ENCODE measurements at places on chromosomes 2 and 18. TPM values are rescaled to one million over a fixed set of nuclear protein-coding genes. Genes with fewer than 3 reads are reported as not detected.

Gene IAH1
- total RNA-seq = 40.6 TPM

GRCh38 chr2:216678098-216678465, 17.3 kb downstream of the IGFBP5 start:
- no peak for DNase-seq

DNA sequence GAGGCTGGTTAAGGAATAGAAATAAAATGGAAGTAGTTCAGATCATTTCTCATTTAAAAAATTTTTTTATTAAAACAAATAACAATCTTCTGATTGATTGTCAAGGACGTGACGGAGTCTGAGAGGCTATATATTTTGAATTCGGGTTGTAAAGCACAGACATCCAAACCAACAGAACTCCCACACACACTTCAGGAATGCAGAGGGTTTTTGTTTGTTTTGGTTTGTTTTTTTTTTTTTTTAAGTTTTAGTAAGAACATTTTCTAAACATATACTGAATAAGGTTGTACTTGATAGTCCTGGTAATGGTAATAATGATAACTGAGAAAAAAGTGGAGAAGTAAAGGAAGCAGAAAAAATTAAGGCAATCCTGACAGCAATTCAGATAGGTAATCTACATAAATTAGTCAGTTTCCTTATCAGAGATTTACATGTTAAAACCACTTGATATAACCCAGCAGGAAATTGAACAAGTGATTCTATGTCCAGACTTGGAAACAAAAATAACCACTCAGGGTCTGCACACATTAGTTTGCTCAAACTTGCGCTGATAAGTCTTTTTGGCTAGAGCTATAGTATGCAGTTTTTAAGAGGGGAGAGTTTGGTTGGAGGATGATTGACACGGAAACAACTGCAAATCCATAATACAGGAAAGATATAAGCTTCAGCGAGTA, 51.5 kb upstream of the CTAGE1 start:
- DNase-seq = no peak

Gene C2orf69
- 15.1 TPM for total RNA-seq

GRCh38 chr2:117321816-117322215, 492.7 kb upstream of the DDX18 start:
- no peak for DNase-seq

- no peak for DNase-seq
These were observed 154.2 kb upstream of the CNTNAP5 start for GRCh38 chr2:123870881-123871276.

Gene GALNT5
- total RNA-seq = 0.08 TPM

DNA sequence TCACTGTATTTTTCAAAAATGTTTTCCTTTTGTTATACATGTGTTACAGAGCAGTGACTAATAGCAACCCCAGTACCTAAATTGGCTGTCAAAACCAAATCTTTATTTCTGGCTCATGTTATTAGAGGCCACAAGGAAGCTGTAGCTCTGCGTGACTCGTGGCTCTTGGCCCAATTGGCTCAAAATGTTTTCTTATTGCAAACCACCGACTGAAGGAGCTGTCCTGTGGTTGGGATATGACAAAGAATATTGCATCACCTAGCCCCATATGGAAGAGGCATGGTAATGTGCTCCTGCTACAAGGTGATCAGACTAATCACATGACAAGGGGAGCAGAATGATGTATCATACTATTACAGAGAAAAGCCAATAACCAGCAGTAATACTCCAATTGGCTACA, 1058.5 kb downstream of the CBLN2 start:
- DNase-seq = no peak

DNA sequence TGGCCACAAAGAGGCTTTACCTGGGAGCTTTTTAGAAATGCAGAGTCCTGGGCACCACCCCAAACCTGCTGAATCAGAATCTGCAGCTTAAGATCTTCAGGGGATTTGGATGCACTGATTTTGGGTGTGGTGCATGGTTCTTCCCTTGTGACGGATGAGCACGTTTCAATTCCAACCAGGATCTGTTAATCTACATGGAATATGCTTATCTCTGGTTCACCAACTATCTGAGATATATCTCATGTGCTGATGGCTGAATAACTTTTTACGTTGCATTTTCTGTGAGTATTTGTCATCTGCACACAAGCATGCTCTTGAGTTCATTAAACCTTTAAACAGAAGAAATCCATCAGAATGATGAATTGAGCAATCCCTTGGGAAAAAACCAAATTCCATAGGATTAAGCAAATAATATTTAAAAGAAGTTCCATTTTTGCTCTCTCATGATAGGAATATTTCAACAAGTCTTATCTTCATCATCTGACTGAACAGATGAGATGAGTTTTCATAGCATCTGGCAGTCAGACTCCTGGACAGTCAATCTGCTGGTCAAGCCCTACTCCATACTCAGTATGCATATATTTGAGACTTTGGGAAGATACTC, 120.6 kb downstream of the PLB1 start:
- no peak for DNase-seq

DNA sequence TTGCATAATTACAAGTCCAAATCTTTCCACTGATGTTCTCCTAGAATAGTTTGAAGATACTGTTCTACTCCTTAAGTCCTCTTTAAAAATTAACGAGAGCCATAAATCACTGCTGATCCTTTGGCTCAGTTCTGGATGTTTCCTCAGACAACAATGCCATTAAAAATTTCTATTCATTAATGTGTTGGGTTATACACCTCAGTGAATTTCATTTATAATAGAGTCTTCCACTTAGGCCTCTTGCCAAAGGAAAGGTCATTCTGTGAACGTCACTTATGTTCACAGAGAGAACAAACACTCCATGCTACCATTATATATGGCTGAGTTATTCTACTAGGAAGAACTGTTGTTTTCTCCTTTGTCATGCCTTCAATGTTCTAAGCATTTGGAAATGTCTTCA, 1472.3 kb upstream of the CELF4 start:
- no peak for DNase-seq

GRCh38 chr18:5973099-5973498, 77.8 kb upstream of the TMEM200C start:
- DNase-seq = no peak

DNA sequence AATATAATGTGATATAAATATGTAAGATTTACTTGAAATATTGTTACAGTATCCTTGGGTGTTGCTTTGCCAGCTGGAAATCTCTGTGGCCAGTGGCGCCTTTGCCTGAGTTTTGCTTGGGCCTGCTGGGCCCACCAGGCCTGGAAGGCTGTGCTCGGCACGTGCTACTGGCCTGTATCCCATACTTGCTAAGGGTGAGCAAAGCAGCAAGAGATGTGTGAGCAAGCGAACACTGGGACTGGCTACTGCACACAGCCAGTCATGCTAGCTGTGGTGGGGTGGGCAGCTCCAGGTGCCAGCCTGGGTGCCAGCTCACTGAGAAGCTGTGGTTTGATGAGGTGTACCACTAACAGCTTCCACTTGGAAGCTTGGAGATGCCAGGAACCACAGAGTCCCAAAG, 299.1 kb upstream of the GALNT5 start:
- DNase-seq = no peak

Gene PIEZO2
- total RNA-seq = 0.05 TPM

Gene TLX2
- not detected for total RNA-seq

DNA sequence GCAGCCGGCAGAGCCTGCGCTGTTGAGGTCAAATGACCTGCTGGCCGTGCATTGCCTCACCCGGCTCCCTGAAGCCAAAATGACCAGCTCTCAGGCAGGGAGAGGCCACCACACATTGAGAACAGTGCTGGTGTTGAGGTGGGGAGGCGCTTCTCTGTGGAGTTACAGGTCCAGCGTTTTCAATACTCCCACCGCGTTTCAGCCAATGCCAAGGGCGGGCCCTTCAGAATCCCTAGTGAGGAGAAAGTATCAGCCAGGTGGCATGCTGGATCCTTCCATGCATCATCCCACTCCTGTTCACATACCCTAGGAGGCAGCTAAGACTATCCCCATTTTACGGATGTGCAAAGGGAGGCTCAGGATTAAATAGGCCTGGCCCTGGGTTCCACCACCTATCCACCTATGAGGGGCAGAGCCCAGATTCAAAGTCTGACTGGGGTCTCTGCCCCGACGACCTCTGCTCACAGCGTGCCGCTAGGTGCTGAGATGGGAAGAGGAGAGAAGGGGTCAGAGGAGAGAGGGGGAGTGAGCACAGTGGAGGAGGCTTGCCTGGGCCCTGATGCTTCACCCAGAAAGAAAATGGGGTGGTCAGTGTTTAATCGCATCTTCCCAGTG, 137.6 kb upstream of the ID2 start:
- DNase-seq = no peak

DNA sequence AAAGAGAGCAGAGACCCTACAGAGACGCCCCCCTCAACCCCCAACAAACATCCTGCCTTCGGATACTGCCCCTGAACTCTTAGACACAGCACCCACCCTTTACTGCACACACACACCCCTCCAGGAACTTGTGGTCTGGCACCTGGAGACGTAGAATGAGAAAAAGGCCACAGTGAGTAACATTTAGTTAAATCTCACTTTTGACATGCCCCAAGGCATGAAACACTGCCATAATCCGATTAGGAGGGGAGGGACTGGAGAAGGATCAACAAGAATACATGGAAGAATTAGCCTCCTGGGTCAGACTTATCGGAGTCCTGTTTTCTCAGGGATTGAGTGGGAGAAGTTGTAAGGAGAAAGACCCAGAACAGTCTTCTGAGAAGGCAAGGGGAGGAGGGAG, 4.1 kb downstream of the CDK5R2 start:
- DNase-seq = no peak
